ENCODE measurements at places on chromosomes 13 and 19.

DNA sequence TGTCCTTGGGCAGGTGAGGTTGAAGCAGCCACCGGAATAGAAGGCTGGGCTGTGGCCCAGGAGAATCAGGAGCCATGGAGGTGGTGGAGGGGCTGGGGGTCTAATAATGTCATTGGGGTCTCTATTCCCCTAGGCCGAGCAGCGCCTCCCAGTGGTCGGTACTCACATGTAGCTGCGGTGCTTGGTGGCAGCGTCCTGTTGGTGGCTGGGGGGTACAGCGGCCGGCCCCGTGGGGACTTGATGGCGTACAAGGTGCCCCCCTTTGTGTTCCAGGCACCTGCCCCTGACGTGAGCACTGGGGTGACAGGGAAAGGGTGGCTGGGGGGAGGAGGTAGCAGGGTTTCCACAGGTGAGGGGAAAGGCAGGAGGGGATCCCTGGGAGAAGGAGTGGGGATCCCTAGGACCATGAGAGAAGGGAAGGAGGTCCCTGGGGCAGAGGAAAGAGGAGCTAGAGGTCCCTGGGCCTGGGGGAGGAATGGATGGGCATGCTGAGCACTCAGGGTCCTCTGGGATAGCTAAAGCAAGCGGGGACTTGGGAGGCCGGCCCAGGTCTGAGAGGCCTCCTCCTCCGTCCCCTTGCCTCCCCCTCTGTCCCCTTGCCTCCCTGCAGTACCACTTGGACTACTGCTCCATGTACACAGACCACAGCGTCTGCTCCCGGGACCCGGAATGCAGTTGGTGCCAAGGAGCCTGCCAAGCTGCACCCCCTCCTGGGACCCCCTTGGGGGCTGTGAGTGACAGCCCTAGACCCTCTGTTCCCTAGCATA is 18.1 kb downstream of the MEGF8 start:
- peaks cover 5% of the 10 kb centered on the region for H3K36me3 ChIP-seq
- H3K4me3 ChIP-seq = no peak overlapping the region
- DNase-seq = no peak

GRCh38 chr19:31955884-31956283 is 389.5 kb upstream of the ZNF507 start:
- no peaks in the 10 kb centered on the region for H3K36me3 ChIP-seq
- no peak overlapping the region for H3K27ac ChIP-seq
- H3K4me1 ChIP-seq = no peaks in the 10 kb centered on the region
- DNase-seq = no peak

- peaks cover 62% of the 10 kb centered on the region for H3K36me3 ChIP-seq
- H3K4me3 ChIP-seq = no peak overlapping the region
- peak overlapping the region; percentile 5 for H3K27ac ChIP-seq
- DNase-seq = no peak
- H3K4me1 ChIP-seq = peaks cover 10% of the 10 kb centered on the region
Observed at GRCh38 chr19:18998276-18998675, 35.0 kb downstream of the SUGP2 start.

DNA sequence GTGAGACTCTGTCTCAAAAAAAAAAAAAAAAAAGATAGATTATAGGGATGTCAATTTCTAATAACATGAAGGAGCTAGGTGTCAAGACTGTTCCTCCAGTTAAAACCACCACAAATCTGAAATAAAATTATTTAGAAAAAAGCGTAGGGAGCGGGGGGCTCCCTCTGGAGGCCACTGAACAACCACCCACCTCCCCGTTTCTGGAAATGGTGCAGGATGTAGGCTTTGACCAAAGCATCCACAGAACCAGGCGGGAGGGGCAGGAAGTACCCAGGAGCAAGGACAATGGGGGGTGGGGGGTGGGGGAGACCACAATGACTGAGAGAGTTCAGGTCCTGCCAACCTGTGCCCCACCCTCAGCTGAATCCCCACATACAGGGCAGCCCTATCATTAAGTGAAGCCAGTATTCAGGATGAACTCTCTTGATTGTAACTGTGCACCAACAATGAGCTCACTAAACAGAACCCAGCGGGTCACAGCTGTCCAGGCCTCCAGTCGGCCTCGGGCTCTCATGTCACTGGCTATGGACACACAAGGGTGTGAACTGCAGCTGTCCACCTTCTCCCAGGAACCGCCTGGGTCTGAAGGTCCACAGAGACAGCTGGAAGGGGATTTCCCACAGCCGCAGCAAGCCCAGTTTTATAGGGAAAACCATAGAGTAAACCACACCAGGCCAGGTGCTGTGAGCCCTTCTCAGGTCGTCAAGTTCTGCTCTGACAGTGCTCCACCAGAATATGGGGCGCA is 6.6 kb downstream of the ZSCAN18 start:
- no peak overlapping the region for H3K4me3 ChIP-seq
- no peaks in the 10 kb centered on the region for H3K4me1 ChIP-seq
- H3K36me3 ChIP-seq = no peaks in the 10 kb centered on the region
- H3K27ac ChIP-seq = no peak overlapping the region
- DNase-seq = no peak
- no peaks in the 10 kb centered on the region for H3K27me3 ChIP-seq

DNA sequence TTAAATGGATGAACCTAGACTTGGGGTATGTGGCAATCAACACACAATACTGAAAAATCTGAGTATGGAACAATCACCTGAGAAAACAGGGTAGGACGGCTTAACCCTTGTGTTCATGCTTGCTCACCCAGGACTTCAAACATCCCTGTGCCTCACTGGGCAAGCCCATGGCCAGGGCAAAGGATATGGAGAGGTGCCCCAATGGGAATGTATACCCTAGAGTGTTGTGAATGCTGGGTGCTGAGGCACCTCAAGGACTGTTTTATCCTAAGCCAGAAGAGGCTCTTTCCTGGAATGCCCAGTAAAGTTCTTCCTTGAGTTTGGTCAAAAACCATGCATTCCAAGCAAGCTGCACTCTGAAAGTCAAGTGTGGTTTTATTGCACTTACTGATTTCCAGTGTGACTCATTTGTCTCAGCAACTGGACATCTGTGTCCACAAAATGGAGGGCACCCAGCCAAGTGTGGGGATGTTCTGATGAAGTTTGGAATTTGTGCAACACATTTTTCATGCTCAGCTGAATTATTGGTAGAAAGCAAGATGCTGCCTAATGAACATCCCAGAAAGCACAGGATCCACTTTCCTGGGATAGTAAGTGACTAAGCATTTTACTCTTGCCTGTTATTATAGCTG is 531.3 kb downstream of the RFC3 start:
- H3K36me3 ChIP-seq = no peaks in the 10 kb centered on the region
- H3K27ac ChIP-seq = no peak overlapping the region
- no peaks in the 10 kb centered on the region for H3K4me1 ChIP-seq
- H3K4me3 ChIP-seq = no peak overlapping the region

GRCh38 chr19:35986664-35987570 is 8.1 kb upstream of the SDHAF1 start:
- peaks cover 7% of the 10 kb centered on the region for H3K27me3 ChIP-seq
- DNase-seq = peak; percentile 58
- H3K36me3 ChIP-seq = no peaks in the 10 kb centered on the region
- H3K4me3 ChIP-seq = peak overlapping the region; percentile 43
- H3K4me1 ChIP-seq = peaks cover 8% of the 10 kb centered on the region

DNA sequence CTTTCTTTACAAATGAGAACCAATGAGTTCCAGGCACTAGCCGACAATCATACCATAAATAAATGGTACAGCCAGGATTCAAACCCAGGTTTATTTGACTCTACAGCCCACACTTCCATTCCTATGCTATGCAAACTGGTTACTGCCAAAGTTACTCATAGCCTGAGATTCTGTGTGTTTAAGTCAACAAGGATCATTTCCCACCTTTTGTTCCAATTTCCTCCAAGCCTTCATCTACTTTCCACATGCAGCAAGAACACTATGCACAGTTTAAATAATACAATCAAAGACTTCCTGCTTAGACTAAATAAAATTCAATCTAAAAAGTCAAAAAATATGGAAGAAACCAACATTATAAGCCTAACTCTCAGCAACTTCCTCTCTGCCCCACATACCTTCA is 59.2 kb upstream of the KLF12 start:
- no peak overlapping the region for H3K4me3 ChIP-seq
- H3K4me1 ChIP-seq = no peaks in the 10 kb centered on the region
- no peak for DNase-seq
- H3K27ac ChIP-seq = no peak overlapping the region

- peaks cover 6% of the 10 kb centered on the region for H3K4me1 ChIP-seq
- no peaks in the 10 kb centered on the region for H3K27me3 ChIP-seq
- DNase-seq = peak; percentile 23
Observed at GRCh38 chr19:37953171-37953917, 46.3 kb downstream of the SIPA1L3 start.

DNA sequence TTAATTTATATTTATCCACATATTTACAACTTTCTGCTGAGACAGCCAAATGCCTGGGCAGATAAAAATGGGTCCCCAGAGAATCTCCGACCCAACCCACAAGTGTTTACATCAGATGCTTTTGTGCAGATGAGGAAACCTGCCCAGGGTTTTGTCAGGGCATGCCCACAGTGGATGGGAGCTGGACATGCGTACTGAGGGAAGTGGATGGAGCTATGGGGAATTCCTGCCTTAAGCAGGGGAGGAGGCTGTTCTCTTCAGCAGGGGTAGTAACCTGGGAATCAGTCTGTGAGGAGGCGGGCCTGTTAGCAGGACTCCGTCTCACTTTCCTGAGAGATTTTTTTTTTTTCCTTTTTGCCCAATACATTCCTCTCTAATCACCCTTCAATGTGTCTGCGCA is 122.9 kb downstream of the RFC3 start:
- no peak for DNase-seq
- no peaks in the 10 kb centered on the region for H3K27me3 ChIP-seq
- H3K27ac ChIP-seq = no peak overlapping the region
- H3K4me3 ChIP-seq = no peak overlapping the region
- H3K36me3 ChIP-seq = no peaks in the 10 kb centered on the region

DNA sequence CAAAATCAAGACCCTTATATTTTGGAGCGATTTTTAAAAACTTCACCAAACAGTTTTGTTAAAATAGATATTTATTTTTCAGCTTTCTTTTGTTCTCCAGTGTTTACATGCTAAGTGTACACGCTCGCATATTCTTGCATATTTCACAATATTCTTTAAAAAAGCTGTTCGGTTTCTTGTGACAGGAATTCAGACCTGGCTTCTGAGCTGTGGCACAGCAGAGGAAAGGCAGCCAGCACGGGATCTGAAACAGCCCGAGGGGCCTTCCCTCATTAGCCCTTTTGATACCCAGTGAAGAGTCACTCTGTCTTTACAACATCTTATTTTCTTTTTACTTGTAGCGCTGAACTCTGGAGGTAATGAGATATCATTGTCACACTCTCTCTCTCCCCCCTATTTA is 234.0 kb downstream of the B3GLCT start:
- DNase-seq = no peak
- no peaks in the 10 kb centered on the region for H3K36me3 ChIP-seq
- no peak overlapping the region for H3K4me3 ChIP-seq
- no peaks in the 10 kb centered on the region for H3K27me3 ChIP-seq
- H3K4me1 ChIP-seq = no peaks in the 10 kb centered on the region

GRCh38 chr19:3683405-3684053 is 16.7 kb downstream of the PIP5K1C start:
- no peak overlapping the region for H3K4me3 ChIP-seq
- DNase-seq = peak; percentile 91
- H3K4me1 ChIP-seq = peaks cover 26% of the 10 kb centered on the region
- H3K27ac ChIP-seq = peak overlapping the region; percentile 83
- no peaks in the 10 kb centered on the region for H3K27me3 ChIP-seq

DNA sequence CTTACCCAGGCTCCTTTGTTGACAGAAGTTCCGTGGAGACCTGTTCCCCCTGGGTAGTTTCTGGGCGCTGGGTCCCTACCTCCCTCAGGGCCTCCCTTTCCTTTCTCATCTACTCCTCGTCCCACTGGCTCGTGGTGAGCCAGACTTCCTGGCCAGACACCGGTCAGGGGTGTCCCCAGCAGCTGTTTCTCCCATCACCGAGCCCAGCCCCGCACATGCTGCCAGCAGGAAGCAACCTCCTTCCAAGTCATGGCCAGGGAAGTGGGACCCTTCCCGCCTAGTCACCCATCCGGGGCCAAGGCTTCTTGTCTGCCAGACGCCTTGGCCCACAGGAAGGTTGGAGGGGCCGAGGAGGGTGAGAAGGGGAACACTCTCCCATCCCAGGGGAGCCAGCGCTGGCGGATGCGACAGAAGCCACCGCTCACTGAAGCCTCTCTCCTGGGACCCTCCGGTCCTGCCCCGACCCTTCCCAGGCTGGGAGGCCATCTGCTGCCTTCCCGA is 5.7 kb downstream of the PAK4 start:
- H3K4me3 ChIP-seq = no peak overlapping the region
- no peaks in the 10 kb centered on the region for H3K27me3 ChIP-seq
- no peak for DNase-seq
- no peaks in the 10 kb centered on the region for H3K4me1 ChIP-seq

DNA sequence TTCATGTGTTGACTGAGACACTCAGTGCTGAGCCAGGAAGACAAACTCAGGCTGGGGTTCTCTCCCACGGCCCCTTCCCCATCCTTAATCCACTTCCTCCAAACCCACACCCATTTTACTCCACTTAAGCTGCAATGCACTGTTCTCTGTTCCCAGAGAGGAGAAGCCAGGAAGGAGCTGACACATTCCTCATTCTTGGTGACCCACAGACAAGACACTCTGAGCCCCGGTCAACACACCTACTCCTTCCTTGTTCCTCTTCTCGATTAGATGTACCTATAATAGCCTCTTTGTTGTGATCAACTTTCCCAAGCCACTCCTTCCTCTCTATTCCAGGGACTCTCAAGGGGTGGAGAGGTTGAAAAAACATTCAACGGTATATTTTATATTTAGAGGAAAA is 47.1 kb downstream of the INSR start:
- no peaks in the 10 kb centered on the region for H3K4me1 ChIP-seq
- no peaks in the 10 kb centered on the region for H3K27me3 ChIP-seq
- no peak for DNase-seq
- no peak overlapping the region for H3K4me3 ChIP-seq
- H3K36me3 ChIP-seq = no peaks in the 10 kb centered on the region
- H3K27ac ChIP-seq = no peak overlapping the region

DNA sequence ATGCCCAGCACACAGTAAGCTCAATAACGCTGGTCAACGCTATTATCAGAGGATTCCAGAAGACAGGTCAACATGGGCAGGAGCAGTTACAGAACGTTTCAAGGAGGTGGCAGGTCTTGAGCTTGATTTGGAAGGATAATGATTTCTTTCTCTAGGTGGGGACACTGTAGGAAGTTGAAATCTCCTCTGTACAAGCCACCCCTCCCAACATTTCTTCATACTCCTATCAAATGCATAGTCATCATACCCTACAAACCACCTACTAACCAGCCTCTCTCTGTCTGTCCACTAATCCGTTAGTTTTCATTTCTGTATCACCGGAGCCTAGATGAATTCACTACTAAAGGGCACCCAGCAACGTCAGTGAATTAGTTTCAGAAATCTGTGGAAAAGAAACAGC is 1.3 kb downstream of the ATP7B start:
- peaks cover 22% of the 10 kb centered on the region for H3K27me3 ChIP-seq
- DNase-seq = no peak
- H3K4me1 ChIP-seq = peaks cover 10% of the 10 kb centered on the region
- H3K4me3 ChIP-seq = no peak overlapping the region
- no peaks in the 10 kb centered on the region for H3K36me3 ChIP-seq
- H3K27ac ChIP-seq = no peak overlapping the region
